ENCODE measurements at places on chromosomes 2 and 18. TPM values are rescaled to one million over a fixed set of nuclear protein-coding genes. Genes with fewer than 3 reads are reported as not detected.
A peak's percentile ranks its signal among the peaks of the same experiment; 100 is the strongest.

GRCh38 chr18:8673256-8674209 is 31.8 kb upstream of the MTCL1 start:
- DNase-seq, result peak; percentile 52

- DNase-seq, result no peak
These were observed 4.6 kb downstream of the TBC1D8 start for GRCh38 chr2:101146535-101146934.

GRCh38 chr2:68387408-68388350 is 22.6 kb downstream of the PLEK start:
- DNase-seq, result peak; percentile 95

DNA sequence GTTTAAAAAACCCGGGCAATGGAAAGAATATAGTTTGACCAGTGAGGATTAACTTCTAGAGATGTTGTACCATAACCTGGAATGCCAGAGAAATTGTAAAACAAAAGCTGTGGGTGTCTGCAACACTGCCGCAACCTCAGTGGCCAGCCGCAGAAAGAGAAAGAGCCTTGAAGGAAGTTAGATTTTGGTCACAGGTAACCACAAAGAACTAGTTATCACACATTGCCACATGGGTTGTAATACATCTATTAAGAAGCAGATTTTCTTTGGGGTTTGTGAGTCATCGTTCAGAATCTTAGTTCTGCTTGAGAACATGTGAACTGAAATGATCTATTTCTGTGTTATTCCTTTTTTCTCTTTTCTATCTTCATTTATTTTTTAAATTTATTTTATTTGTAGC is 222.9 kb upstream of the AGAP1 start:
- DNase-seq, result peak; percentile 25

DNA sequence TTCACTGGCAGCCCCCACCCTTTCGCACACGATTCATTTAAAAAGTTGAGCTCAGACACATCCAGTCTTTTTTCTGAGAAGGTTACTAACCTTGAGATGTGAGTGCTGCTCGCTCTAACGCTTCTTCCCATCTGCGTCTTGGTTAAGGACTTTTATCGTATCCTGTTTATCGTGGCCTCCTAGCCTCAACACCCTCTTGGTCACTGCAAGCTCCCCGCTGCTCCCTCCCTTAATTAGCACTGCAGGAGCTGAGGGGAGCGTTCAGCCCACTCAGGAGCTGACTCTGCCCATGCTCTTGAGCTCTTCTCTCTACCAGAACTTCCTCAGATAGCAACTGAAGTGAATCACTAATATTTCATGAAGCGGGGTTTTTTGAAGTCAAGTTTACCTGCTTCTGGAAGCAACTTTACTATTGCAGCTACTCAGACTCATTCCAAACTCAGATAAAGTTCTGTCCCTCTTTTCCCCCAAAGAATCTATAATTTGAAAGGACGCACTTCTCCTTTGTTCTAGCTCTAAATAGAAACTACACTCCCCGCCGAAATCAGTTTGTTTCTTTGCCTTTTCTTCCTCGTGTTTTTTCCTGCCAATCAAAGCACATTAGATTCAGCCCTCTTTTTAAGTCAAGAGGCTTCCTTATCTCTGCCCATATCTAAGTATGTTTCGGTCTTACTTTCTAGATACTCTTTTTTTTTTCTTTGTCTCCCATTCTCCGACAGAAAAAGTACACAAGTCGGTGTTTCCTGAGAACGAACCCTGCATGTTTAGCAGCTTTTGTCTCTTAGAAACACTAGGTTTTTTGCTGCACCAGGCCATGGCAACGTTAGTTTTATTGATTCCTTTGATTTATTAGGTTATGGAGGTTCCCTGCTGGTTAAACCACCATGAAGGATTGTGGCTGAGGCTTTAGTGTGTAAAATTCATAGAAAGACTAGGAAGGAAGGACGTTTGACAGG is 9.3 kb upstream of the CD226 start:
- DNase-seq, result no peak

DNA sequence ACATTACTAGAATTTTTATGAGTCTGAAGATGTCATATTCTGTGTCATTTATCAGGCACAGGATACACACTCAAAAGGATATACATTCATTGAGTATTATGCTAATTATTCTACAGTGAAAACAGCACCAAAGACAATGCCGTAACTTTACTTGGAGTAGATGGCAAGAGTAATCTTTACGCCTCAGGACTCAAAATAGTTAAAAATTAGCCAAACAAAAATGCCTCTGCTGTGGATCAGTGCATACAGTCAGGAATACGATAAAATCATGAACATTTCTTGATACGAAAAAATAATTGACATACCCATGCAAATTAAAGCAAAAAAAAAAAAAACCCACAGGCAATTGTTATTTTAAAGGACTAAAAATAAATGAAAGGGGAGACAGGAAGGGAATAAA is 129.7 kb downstream of the NETO1 start:
- no peak for DNase-seq

DNA sequence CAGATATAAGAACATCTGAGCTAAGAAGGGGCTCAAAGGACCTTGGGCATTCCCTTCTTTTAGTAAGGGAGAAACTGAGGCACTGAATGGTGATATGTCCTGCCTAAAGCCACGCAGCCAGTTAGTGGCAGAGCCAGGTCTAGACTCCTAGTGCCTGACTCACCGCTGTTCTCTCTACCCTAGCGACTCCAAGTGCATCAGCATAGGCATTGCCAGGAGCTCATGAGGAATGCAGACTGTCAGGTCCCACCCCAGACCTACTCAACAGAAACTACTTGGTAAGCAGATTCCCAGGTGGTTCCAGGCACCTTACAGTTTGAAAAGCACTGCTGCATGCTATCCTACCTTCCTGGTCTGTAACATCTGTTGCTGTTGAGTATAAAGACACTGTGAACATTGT is 158.9 kb downstream of the MSH2 start:
- no peak for DNase-seq

GRCh38 chr2:238168196-238169047 is 9.7 kb downstream of the ERFE start:
- DNase-seq, result no peak

DNA sequence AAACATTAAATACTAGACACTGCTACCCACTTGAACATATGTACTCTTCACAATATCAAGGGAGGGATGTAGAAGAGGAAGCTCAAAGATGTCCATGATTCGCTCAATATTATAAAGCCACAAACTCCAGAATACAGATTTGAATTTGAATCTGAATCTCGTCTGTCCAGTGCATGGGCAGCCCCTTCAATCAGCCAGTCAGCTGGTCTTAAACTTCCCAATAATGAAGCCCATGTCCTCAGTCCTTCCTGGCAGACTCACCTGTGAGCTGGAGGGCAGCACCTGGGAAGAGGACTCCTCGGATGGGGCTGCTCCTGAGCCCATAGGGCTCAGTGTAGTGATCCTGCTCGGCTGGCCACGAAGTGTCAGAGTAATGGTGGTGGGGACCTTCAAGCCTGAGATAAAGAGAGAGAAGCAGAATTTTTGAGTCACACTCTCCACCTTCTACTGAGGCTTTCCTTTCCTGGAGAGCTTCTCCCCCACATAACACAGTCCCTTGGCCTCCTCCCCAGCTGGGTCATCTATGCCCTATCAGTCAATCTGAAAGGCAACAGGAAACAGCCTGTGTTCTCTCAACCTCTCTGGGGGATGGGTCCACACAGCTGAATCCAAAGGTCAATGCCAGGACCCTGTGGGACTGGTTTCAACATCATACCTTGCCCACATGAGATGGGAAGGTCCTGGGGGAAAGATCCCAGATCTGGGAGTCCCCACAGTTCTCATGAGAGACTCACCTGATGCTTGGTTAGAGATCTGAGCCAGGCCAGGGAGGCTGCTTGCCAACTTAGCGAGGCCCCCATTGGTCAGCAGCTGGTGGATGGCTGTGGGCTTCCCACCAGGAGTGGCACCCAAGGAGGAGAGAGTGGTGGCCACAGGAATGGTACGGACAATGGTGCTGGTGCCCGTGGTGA is 36.5 kb downstream of the KANSL3 start:
- no peak for DNase-seq

GRCh38 chr18:13448335-13448795 is 229.8 kb downstream of the LDLRAD4 start:
- no peak for DNase-seq

DNA sequence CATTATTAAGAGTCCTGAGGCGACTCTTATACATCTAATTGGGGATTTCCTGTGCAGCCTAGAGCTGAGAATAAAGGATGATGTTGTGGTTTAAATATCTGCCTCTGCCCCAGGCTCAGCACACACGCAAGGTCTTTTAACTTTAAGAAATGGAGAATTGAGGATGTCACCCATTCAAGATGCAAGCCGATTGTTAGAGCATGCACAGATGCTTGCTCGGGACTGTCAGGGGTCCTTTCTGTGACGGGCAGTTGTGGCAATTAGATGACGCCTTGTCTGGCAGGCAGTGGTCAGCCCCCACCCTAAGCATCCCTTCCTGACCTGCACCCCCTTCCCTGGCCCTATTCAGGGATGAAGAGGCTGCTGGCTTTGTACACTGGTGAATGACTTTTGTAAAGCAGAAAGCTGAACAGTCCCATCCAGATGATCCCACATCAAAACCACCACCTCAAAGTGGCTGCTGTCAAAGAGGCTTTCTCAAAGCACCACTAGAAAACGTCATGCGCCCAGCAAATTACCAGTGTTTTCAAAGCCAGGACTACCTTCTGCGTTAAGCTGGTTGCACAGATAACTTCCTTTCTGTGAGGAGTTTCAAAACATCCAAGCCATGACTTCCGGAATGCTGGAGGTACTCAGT is 23.7 kb downstream of the FAM178B start:
- DNase-seq, result no peak

DNA sequence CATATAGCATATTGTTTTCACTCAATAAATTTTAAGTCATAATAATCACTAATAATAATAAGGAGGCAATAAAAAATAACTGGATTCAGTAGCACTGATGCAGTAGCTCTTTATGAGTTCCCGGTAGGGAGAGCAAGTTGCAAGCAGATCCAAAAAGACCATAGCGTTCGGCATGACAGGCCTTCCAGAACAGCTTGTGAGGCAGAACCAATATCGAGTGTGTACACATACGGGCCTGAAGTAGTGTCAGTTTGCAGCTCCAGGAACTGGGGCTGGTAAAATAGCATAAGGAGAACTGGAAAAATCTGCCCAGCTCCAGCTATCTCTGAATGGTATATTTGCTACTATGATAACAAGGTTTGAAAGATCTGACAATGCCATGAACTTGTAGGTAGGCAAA is 1607.8 kb upstream of the PIK3C3 start:
- no peak for DNase-seq

GRCh38 chr2:225041207-225041850 is 939 bp downstream of the DOCK10 start:
- peak; percentile 84 for DNase-seq

DNA sequence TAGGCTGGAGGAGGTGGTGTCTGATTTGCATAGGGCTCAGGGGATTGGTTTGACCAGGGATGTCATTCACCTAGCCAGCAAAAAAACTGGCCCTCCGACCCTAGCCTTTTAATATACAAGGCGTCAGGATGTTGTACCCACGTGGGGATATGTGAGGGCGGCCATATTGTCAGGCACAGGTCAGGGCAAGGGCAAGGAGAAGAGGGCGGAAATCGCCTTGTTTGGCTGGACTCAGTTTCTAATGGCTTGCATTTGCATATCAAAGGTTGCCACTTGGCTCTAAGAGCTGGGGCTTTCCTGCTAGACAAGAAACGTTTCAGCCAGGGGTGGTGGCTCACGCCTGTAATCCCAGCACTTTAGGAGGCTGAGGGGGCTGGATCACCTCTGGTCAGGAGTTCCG is 24.9 kb upstream of the PDCL3 start:
- DNase-seq, result no peak

DNA sequence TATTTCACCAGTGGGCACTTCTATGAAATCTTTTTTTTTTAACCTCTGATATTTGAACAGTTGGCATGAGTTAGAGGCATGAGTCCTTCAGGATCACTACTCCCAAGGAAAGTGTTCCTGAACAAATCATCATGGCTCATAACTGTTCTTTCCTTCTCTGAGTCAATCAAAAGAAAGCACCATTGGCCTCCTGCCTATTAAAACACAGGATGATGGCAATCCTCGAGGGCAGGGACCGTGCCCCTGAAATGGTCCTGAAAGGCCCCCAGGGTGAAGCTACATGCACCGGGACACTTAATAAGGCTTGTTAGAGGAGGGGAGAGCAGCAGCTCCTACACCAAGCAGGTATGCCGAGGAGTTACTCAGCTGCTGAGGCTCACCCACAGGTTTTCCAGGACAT is 43.5 kb downstream of the SLC14A2 start:
- no peak for DNase-seq

- peak; percentile 17 for DNase-seq
These were observed 41.2 kb downstream of the RALBP1 start for GRCh38 chr18:9516437-9517064.

GRCh38 chr2:175152242-175152641 is 15.8 kb downstream of the ATF2 start:
- no peak for DNase-seq

GRCh38 chr2:128424406-128425171 is 105.9 kb upstream of the HS6ST1 start:
- DNase-seq, result no peak

DNA sequence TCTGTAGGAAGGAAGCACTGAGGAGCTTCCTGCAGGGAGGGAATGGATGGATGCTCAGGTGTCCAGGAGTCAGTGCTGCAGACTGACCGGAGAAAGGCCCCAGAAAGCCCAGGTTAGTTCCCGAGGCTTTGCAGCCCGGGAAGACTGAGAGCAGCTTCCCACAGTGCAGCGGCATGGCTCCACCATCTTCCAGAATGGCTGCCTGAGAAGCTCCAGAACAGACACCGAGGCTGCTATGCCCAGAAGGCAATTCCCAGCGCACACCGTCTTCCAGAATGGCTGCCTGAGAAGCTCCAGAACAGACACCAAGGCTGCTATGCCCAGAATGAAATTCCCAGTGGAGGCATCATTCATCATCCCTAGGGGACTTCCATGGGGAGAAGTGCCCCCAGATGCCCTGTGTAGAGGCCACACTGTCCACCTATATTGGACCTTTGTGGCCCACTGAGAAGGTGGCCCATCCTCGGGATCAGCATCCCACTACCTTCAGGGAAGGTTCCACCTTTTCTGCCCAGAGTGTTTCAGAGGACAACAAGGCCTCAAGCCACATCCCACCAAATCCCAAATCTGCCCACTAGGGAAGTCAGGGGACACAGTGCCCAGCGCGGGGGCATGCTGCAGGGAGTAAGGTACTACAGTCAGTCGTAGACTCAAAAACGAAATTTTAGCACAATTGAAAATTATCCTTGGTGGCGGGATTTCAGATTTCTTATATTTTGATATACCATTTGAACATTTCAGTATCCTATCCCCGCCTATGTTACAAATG is 80.5 kb downstream of the KCNF1 start:
- DNase-seq, result no peak

DNA sequence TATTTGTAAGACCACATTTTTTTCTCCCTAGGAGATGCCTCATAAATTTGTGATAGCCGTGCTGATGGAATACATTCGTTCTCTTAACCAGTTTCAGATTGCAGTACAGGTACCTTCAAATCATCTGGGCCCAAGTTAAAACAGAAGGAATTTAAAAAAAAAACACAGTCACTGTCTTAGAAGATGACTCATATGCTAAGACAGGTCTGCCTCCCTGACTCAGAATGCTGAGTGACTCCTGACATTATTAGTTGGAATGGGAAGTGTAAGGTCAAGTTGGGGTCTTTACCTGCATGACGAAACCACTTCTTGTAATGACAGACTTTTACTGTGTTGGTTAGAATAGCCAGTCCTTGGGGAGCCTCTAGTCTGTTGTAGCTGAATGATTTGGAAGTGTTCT is 26.3 kb downstream of the RMC1 start:
- DNase-seq, result no peak

SLC40A1 gene
- not detected for polyA plus RNA-seq

FIGN gene
- polyA plus RNA-seq, result not detected

CCBE1 gene
- not detected for polyA plus RNA-seq

RMND5A gene
- polyA plus RNA-seq, result 18.0 TPM

LRP1B gene
- 0.01 TPM for polyA plus RNA-seq

COL5A2 gene
- 0.24 TPM for polyA plus RNA-seq

Data from GM12878 (cell line).